ENCODE measurements at places on chromosomes 1 and 21.

- DNase-seq, result no peak
Observed at GRCh38 chr1:12607263-12607662, 10.7 kb downstream of the DHRS3 start.

DNA sequence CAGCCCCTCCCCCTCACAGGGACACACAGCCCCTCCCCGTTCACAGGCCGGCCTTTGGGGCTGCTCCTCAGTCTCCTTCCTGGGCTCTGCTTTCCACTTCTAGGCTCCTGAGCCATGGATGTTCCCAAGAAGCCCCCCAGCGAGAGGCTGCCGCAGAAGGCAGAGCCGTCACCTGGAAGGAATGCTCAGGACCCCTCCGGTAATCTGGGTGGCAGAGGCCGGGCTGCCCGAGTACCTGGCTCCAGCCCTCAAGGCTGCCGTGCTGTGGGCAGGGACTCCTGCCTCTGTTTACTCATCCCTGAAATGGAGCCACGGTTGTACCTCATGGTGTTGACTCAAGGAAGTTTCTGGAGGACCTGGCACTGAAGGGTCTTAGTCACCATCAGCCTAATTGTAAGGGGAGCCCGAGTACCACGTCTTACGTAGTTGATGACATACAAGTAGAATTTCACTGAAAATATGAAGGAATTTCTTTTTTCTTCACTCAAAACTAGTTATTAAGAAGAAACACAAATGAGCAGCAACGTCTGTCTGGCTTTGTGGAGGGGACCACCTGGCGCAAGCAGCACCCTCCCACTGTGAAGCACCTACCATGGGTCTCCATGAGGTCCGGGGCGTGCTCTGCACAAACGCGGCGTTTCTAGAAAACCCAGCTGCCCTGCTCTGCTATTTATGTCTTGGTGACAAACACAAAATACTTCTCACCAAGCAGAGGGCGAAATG, 33.7 kb downstream of the PRDM15 start:
- no peak for DNase-seq

DNA sequence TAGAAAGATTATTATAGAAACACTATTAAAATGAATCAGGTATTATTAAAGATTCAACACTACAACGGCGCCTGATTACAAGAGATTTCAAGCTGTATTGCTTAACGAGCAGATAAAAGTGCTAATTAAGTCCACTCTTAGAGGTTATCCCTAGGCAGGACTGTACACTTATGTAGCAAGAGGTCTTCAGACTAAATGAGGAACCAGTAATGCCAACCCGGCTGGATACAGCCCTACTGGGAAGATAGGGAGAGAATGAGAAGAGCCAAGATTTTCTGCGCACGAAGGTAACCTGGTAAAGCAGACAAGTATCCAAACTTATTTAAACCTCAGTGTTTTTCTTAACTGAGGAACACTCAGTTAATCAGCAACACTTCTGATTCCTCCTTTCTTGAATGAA, 115.7 kb upstream of the HIVEP3 start:
- DNase-seq, result peak; percentile 21

DNA sequence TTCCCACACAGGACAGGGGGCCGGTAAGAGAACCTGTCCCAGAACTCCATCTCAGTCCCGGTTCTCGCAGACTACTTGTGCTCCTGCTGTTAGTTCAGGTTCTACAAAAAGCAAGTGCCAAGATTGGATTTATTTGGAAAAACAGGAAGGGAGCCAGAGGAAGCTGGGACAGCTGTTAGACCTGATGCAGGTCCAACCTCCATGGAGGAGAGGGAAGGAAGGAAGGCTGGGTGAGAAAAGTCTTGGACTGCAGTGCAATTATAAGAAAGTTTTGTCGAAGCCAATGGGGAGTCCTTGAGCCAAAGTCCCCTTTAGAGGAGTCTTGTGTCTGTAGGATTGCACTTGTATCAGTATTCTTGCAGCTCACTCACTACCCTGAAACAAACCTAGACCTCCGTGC, 191.2 kb downstream of the GREM2 start:
- peak; percentile 6 for DNase-seq

- DNase-seq, result no peak
Observed at GRCh38 chr1:118148034-118148433, 37.0 kb downstream of the SPAG17 start.

- DNase-seq, result no peak
Observed at GRCh38 chr1:115082949-115083348, 6.4 kb downstream of the TSPAN2 start.

- DNase-seq, result no peak
Observed at GRCh38 chr1:84871181-84871580, 21.8 kb downstream of the LPAR3 start.
